ENCODE measurements at places on chromosomes 1 and 21.

- DNase-seq, result no peak
Observed at GRCh38 chr1:74729741-74730478, 2.9 kb downstream of the CRYZ start.

GRCh38 chr21:41754479-41754891 lies 12.4 kb downstream of the RIPK4 start:
- DNase-seq, result no peak

GRCh38 chr1:147769106-147769505 lies 8.7 kb upstream of the GJA5 start:
- DNase-seq, result no peak

- no peak for DNase-seq
Observed at GRCh38 chr1:175877939-175878737, 134.7 kb upstream of the TNR start.

DNA sequence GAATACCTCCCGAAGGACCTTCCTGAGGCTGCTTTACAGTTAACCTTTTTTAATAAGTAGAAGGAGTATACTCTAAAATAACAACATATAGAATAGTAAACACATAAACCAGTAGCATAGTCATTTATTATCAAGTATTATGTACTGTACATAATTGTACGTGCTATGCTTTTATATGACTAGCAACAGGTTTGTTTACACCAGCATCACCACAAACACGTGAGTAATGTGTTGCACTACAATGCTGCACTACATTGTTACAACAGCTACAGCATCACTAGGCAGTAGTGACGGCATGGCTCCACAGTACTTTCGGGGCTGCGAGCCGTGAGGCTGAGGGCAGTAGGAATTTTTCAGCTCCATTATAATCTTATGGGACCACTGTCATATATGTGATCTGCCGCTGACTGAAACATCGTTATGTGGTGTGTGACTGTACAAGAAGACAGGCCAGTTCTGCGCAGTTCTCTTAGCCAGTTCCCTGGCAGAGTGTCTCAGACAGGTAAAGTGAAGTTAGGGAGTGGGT lies 82.8 kb upstream of the LRRC8D start:
- no peak for DNase-seq

DNA sequence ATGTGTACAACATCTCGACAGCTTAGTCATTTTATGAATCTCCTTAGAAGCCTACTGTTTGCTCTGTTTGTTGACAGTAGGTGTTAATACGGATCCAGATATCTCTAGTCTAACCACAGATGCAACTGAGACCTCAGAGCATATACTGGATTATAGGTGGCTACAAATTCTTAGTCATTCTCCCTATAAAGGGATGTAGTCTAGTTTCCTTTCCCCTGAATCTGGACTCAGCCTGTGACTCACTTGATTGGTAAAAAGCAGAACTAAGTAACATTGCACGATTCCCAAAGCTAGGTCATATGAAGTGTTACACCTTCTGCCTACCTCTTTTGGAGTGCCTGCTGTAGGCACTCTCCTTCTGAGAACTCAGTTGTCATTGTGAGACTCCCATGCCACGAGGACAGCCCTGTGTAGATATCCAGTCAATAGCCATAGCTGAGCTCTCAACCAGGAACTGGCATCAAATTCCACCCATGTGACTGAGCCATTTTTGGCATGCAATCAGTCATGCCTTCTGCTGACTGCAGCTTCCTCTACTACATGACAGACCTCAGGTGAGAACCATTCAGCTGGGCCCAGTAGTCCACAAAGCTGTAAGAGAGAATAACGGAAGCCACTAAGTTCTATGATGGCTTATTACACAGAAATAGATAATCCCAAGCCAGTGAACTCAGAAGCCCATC lies 135.9 kb upstream of the CHRM3 start:
- DNase-seq, result no peak

GRCh38 chr1:104648269-104648691 lies 898.6 kb downstream of the AMY1C start:
- no peak for DNase-seq

- no peak for DNase-seq
Observed at GRCh38 chr1:117577191-117577885, 28.5 kb upstream of the TENT5C start.

- DNase-seq, result no peak
Observed at GRCh38 chr1:181587870-181588438, 104.6 kb downstream of the CACNA1E start.

DNA sequence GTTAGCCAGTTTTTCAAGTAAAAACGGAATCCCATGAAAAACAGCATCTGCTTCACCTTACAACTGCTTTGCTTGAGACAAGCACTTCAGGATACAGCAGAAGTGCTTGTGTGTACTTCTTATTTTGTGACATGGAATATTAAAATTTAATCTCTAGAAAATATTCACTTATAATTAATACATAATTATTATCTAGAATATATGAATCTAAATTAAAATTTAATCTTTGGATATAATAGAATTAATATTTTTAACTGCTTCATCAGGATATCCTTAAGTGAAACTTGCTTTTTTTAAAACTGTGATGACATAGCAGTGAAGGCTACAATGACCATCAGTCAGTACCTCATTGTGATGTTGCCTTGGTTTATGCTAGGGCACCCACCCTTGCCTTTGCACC lies 148.4 kb upstream of the C1orf105 start:
- no peak for DNase-seq

DNA sequence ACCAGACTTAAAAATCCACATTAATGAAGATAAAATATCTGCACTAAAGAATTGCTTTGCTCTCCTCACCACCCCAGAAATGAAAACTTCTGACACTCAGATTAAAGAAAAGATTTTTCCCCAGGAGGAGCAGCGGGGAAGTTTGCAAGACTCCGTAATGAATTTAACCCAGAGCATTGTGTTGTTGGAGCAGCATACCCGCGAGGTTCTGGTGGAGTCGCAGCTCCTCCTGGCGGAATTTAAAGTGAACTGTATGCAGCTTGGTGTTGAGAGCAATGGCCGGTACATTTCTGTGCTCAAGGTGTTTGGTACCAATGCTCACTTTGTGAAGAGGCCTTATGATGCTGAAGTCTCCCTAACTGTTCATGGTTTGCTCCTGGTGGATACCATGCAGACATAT lies 46.4 kb downstream of the VPS13D start:
- no peak for DNase-seq

- no peak for DNase-seq
Observed at GRCh38 chr1:157641177-157641576, 43.3 kb upstream of the FCRL4 start.
